NCI-H2081 (cell line): ENCODE measurements at places on chromosomes 1 and 21.
A peak's percentile ranks its signal among the peaks of the same experiment; 100 is the strongest.

GRCh38 chr1:7103874-7104273 is 318.6 kb downstream of the CAMTA1 start:
- no peak for DNase-seq

DNA sequence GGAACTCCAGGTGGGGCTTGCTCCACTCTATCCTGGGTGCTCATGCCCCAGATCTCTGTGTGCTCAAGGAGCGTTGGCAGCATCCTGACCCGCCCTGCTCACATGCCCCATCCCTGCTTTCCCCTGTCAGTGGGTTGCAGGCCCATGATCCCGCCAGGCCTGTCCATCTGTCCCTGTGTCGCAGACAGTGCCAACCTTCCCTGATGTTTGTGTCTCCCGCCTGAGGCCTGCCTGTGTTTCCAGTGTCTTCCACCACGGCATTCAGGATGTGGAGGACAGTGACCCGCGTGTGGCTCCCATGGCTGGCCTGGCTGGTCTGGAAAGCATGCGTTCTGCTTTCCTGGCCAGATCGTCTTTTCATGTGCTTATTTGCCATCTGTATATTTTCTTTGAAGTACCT is 82.9 kb downstream of the PCBP3 start:
- no peak for DNase-seq

- DNase-seq: peak; percentile 79
Observed at GRCh38 chr1:229884765-229885164, 182.3 kb upstream of the GALNT2 start.

- no peak for DNase-seq
Observed at GRCh38 chr1:68485431-68486022, 11.4 kb downstream of the DEPDC1 start.

GRCh38 chr21:45049714-45050344 is 24.6 kb upstream of the ADARB1 start:
- no peak for DNase-seq

GRCh38 chr1:47230692-47231300 is 1.2 kb downstream of the TAL1 start:
- DNase-seq: no peak

DNA sequence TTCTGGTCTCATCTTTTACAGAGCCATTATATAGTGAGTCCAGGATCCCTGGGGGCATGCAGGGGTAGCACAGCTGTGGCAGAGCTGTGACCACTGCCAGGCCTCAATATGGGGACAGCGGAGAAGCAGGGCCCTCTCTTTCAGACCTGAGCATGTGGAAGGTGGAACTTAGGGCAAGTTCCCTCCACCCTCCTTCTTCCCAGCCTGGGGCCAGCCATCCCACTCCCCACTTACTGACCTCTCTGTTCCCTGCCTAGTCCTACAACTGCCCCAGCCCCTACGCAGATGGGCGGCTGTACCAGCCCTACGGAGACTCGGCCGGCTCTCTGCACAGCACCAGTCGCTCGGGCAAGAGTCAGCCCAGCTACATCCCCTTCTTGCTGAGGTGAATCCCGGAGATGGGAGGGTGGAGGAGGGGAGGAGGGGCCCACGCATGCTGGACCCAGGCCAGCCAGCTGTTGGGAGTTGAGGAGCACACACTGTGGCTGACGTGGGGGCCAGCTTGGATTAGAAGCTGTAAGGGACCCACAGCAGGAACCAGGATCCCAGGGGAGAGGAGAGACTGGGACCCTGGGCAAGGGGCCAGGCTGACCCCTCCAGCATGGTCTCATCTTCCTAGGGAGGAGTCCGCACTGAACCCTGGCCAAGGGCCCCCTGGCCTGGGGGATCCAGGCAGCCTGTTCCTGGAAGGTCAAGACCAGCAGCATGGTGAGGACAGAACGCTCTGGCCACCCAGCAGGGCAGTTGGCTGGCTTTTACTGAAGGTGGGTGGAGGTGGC is 10.7 kb downstream of the PSRC1 start:
- DNase-seq: no peak

GRCh38 chr1:221439747-221440501 is 302.0 kb downstream of the DUSP10 start:
- DNase-seq: no peak

DNA sequence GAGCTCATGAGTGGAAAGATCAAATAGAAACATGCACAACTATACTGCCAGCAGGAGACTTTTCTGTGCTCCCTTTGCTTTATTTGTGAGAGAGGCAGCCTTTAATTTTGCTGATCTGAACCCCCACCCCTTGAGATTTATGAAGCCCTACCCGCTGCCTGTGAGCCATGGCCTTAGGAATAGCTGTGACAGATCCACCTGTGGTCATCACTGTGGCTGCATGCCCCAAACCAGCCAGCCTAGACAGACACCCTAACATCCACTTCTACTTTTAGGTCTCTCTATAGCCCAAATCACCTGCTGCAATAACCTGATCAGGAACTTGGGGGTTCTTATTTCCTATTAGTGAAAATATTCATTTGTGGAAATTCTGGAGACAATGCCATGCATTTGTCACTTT is 196.2 kb downstream of the C1orf94 start:
- no peak for DNase-seq

- no peak for DNase-seq
Observed at GRCh38 chr1:56060906-56061305, 518.5 kb downstream of the PLPP3 start.

DNA sequence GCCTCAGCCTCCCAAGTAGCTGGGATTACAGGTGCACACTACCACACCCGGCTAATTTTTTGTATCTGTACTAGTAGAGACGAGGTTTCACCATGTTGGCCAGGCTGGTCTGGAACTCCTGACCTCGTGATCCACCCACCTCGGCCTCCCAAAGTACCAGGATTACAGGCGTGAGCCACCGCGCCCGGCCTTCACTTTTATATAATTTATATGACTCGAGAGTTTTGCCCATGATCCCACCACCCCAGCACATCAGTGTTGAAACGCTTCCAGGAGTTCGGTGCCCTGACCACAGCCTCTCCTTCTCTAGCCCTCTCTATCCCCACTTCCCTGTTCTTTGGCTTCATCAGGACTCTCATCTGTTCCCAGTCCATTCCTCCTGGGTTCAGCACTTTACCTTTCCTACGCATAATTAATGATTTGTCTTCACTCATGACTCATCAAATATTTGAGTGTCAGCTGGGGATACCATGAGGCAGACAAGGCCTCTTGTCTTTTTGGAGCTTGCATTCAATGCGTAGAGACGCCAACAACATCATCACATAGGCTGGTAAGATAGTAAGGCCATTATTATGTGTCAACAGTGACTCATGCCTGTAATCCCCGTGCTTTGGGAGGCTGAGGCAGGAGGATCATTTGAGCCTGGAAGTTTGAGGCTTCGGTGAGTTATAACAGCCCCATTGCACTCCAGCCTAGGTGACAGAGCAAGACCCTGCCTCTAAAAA is 1.4 kb downstream of the PMF1 start:
- no peak for DNase-seq

DNA sequence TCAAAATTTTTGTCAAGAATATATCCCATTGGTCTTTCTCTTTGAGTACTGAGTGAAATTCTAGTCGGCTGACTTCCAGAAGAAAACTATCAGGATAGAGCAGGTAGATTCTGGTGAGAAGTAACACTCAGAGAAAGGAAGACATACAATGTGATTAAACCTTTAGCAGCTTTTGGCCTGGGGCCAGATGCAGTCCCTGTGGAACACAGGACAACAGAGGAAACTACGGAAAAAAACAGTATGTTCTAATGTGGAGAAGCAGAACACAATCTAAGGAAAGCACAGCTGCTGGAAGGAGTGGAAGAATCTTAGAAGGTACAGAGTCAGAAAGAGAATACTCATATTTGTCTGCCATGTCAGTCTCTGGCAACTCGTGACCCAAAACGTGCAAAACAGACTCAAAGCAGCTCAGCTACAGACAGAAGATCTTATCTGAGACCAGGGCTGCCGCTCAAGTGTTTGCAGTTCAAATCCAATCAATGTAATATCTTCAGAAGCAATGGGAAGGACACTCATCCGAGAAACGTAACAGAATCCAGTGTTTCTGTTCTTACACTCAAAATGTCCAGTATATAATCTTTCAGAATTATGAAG is 283.8 kb downstream of the MRPL39 start:
- DNase-seq: no peak

DNA sequence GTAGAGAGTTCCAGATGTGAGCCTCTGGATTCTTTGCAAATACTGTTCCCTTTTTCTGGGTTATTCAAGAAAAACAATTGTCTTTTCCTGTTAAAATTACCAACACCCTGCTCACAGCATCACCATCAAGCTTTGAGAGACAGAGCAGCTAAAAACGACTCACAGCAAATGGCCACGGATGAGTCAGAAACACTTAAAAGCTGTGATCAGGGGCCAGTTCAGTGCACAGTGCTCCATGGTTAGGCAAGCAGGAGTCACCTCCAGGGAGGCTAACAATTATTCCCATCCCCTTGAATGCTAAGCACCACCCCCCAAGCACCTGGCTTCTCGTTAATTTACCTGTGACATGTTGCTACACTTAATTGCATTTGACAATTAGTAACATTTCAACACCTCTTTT is 128.4 kb upstream of the CAMK1G start:
- peak; percentile 66 for DNase-seq

DNA sequence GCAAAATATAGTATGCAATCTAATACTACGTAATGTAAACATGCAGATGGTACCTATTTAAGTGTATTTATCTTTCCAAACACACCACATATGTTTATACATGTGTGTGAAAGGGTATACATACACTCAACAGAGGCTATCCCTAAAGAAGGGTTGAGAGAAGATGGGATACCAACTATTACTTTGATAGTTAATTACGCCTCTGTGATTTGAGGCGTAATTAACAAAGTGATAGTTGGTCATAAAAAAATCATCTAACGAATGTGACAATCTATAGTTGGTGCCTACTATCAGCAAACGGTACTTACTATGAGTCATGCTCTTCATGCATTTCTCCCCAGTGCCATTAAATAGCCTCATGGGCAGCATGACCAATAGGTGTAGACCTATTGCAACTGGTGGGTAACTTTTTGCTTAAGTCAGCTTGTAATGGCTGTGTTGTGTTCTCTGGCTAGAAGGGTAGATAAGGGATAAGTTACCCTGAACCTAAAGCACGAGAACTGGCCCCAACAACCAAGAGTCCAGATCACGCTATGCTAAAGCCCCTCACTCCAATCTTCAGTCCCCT is 15.3 kb downstream of the RCAN1 start:
- no peak for DNase-seq

GRCh38 chr1:1348420-1349255 is 580 bp downstream of the DVL1 start:
- no peak for DNase-seq

DNA sequence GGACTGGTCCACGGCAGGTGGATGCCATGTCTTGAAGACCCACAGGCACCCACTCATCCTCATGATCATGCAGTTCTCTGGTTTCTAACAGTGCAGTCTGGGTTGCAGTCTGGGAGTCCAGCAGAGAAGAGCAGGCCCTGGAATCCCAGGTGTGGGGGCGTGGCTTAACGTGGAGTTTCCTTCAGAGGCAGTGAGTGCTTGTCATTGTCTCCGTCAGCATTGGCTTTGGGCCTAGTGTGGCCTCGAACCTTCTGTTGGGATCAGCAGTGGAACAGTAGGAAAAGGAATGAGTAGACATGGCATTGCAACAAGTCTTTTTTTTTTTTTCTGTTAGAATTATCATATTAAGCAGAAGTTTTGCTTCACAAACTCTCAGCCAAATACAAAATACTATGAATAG is 12.8 kb downstream of the LGALS8 start:
- peak; percentile 51 for DNase-seq

DNA sequence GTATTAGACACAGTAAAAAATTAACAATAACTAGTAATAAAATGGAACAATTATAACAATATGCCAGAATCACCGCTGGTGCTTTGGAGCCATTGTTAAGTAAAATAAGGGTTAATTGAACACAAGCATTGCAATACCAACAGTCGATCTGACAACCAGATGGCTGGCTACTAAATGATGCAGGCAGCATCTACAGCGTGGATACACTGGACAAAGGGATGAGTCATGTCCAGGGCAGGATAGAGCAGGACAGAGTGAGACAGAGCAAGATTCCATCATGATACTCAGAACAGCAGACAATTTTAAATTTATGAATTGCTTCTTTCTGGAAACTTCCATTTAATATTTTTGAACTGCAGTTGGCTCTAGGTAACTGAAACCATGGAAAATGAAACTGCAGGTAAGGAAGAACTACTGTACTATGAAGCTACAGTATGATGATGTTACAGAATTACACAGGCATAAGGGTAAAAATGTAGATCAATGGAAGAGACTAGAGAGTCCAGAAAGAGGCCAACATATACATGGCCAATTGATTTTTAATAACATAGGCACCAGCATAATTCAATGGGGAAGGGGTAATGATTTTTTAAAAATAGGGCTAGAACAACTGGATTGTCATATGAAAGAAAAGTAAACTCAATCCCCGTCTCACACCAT is 168.7 kb downstream of the RRAGC start:
- no peak for DNase-seq

- peak; percentile 87 for DNase-seq
Observed at GRCh38 chr1:151340870-151341754, 5.9 kb downstream of the RFX5 start.

DNA sequence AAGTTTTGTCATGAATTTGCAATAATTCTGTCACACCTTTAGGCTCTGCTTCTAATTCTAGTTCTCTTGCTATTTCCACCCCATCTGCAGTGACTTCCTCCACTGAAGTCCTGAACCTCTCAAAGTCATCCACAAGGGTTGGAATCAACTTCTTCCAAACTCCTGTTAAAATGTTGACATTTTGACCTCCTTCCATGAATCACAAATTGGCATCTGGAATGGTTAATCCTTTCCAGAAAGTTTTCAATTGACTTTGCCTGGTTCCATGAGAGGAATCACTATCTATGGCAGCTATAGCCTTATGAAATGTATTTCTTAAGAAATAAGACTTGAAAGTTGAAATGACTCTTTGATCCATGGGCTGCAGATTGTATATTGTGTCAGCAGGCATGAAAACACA is 19.7 kb upstream of the SFT2D2 start:
- DNase-seq: no peak

GRCh38 chr1:9240914-9241820 is 6.6 kb downstream of the H6PD start:
- DNase-seq: no peak

GRCh38 chr1:163307479-163308171 is 14.1 kb upstream of the NUF2 start:
- DNase-seq: no peak

DNA sequence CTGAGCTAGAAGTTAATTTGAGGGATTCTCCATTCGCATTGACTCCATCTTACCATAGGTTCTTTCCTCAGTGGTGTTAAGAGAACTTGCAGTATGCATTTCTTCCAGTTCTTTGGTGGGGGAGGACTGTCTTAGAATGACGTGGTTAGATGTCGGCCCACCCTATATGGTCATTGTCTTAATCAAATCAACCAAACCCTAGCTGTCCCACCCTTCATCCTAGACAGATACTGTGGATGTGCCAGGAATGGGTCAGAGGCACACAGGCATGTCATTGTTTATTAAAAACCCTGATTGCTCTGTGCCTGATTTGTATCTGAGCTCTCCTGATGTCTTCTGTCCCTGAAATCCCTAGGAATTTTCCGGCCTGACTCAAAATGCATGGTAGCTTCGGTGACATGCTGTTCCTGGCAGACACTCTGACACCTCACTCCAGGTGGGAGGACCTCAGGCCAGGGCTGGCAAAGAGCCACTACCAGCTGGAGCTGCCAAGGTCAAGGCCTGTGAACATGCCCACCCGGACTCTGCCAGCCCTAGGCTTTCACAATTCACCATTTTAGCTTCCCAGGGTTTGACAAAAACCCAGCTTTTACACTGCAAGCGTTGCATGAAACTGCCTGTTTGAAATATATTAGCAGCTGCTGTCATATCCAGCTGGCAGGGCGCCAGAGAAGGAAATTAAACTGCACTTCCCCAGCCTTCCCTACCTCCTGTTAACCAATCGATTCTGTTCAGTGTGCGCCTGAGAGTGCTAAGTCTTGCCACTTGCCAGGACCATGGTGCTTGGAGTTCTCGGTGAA is 134.0 kb downstream of the FAM78B start:
- DNase-seq: peak; percentile 77
